ENCODE measurements at places on chromosomes 2 and 18.
A peak's percentile ranks its signal among the peaks of the same experiment; 100 is the strongest.

DNA sequence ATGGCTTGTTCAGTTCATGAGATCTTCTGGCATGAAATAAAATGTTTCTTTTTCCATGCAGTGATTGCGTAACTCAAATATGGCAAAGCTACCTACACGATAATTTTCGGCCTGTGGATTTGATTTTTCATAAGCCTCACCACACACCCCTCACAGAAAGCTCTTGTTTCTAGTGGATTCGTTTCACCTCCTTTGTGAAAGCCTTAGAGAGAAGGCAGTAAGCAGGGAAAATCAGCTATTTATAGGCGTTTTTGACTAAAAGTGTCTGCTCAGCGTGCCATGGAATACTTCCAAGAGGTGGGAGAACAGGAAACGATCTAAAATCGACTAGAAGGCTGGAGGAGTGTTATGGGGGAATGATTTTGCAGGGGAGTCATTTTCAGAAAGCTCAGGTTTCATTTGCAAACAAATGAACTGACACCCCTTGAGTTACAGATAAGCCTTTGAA is 417.9 kb downstream of the TGIF1 start:
- DNase-seq, result no peak

DNA sequence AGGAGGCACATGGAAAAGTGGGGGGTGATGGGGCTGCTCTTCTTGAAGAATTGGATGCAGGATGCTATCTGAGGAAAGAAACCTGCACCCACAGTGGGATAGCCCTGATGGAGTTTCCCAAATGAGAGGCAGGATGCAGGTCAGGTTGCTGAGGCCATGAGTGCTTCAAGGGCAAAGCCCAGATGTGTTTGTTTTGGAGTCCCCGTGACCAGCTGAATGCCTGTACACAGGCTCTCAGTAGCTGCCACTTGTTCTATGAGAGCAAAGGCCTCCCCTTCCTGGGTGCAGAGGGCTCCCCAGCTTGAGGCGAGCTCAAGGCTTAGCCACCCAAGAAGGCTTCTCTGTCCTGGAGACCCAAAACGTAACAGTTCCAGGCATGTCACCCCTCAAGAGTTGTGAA is 192.7 kb downstream of the SEPTIN10 start:
- no peak for DNase-seq

DNA sequence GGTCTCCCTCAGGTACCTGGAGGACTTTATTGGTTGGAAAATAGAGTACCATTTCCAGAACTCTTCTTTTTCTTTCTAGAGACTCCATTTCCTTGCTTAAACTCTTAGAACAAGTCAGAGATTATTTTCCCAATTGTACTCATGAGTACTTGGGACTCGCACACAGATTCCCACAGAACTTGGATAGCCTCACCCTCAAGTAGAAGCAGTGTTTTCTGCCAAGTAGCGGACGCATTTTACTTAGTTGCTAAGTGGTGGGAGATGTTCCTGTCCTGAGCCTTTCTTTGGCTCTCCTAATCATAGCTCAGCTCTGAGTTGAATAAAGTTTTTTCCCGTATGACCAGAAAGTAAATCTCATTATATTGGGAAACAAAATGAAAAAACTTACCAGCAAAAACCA is 17.2 kb downstream of the SLC30A3 start:
- no peak for DNase-seq

DNA sequence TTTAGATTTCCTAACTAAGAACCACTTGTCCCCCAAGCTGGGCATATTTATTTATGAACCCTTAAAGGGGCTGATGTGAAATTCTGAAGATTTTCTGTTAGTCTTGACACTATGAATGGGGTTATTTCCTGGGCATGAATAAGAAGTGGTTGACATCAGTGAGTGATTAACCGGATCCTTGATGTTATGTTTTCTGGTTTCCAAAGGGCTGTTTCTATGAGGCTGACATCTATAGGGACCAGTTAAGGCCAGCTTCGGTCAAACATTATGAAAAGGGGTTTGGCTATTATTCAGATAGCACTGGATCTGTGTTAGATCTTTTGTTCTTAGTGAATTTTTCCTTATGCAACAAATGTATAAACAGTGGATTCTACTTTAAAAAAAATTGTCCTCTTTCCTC is 443.7 kb upstream of the SPRED2 start:
- no peak for DNase-seq

DNA sequence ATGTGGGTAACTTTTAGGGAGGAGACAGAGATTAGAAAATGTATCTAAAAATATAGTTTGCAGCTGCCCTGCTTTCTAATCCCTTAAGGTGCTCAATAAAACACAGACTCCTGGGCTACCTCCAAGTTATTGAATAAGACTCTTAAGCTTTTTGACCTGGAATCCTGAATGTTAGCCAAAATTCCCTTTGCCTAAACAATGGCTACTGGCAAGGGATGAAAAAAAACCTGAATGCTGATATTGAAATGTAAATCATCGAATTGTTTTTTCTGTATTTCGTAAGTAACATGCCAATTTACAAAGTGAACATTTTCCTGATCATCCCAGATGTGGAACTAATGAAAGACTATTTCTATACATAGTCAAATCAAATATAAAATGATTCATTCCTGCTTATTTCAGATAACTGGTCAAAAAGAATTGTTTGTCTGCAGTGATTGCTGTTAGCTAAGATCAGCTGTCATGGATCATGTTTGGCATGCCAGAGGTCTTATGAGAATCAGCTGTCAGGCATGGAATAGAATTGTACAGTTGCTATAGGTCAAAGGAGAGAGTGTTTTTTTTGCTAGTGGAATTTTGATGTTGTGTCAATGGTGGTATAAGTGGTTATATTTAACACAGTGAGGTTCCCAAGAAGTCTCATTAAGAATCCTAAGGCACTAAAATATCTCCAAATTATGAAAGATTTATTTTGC is 363.6 kb upstream of the CWC22 start:
- no peak for DNase-seq

GRCh38 chr2:12606472-12607000 is 110.2 kb upstream of the TRIB2 start:
- DNase-seq, result no peak

DNA sequence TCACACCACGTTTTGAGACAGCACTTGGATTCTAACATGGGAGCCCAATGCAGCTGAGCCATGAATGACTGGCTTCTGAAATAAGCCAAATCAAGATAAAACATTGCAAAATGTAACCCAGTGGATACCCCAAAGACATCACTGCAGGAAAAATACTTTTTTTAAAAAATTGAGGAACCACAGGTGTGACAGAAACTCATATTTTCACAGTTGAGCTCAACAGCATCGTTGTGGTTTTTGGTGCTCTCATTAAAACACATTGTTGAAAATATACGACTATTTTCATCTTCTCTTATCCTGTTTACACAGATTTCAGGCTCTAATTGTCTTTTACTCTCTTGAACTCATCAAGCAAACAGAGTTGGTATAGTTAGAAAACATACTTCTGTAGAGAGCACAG is 429.3 kb upstream of the VRK2 start:
- DNase-seq, result no peak

DNA sequence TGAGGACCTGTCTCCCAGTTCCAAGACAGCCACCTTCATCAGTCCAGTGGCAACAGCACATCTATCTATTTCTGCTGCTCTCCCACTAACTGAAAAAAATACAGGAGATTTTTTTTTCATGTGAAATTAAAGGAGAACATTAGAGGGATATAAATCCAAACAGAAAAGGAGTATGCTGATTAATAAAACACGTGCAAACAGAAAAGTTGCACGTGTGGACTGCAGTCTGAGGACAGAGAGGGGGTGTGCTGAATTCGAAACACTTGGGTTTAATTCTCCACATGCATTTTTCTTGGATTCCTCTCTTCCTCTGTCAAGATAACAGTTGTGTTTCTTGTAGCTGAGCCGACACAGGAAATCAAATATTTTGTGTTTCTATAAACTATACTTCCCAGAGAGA is 113.4 kb downstream of the CYRIA start:
- DNase-seq, result no peak

GRCh38 chr2:188570370-188570769 is 278.7 kb downstream of the GULP1 start:
- no peak for DNase-seq

DNA sequence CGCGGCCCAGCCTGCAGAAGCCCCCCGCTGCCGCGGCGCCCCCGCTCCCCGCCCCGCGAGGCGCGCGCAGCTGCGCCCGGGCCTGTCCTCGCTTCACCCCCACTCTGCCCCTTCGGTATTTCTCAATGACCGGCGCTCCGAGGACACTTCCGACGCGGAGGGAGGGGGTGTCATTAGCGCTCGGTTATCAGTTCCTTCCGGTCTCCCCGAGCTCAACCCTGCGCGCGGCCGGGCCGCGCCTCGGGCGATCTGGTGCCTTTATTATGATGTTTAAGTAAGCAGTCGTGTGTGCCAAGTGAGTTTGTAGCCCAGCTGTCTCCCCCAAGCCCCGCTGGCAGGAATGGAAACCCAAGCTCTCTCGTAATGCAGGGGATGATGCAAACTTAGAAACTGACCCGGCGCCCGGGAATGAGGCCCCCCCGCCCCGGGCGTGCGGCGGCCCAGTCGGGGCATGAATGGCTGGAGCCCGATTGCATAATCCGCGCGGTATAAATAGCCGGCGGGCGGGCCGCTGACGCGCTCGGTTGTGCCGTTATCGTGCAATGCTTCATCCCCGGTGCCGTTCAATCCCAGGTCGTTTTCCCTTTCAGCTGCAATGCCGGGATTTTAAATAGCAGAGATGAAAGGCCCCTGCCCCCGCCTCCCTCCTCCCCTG is 3.9 kb upstream of the SPRED2 start:
- DNase-seq, result peak; percentile 13

DNA sequence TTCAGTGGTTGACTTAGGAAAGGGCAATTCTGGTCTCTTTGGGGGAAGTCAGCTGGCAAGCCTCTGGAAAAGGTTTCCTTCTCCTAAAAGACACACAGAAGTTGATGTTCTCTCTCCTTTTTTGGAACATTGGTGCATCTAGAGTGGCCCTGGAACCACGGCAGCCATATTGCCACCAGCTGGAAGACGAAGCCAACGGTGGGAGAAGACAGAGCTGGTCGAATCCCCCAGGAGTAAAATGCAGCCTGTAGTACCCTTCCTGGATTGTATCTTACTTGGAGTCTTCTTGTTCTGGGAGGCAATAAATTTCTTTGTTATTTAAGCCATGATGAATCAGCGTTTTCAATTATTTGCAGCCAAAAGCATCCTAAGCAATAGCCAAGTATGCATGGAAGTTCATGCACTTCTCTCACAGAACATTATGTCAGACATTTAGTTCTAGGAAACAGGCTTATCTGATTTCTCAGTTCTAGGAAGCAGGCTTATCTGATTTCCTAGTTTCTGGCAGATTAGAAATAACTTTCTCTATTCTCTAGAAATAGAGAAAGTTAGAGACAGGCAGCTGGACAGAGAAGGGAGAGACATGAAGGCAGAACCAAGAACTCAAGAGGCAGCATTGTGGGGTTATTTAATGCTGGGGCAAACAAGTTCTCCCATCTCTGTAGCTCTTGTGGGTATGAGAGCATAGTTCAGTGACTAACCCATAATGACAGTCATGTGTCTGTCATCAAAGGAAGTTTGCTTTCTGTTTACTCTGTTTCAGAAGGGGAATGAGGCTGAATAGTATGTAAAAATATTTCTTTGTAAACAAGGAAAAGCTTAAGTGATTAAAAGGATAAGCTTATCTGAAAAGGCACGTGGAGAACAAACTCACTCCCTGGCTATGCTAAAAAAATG is 40.5 kb upstream of the NABP1 start:
- DNase-seq, result no peak

DNA sequence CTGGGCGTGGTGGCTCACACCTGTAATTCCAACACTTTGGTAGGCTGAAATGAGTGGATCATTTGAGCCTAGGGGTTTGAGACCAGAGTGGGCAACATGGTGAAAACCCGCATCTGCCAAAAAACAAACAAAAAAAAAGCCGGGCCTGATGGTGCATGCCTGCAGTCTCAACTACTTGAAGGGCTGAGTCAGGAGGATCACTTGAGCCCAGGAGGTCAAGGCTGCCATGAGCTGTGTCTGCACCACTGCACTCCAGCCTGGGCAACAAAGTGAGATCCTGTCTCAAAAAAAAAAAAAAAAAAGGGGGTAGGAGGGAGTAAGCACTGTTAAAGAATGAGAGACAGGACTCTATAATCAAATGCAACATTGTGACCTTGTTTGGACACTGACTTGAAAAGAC is 54.6 kb downstream of the HDLBP start:
- DNase-seq, result no peak

GRCh38 chr2:5479265-5479928 is 212.8 kb upstream of the SOX11 start:
- DNase-seq, result no peak

DNA sequence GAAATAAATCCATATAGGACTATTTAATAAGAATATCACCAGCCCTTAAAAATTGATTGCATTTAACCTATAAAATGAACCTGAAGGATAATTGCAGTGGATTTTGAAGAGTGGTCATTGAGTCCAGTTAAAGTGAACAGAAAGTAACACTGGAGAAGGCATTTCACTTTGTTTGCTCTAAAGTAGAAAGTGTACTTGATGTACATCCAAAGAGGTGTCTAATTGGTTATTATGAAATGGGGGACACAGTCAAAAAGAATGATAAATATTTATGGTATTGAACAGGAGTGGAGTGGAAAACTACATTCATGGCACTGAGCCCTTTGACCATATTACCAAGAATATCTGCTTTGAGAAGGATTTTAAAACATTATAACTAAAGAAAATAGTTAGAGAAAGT is 28.2 kb upstream of the MAP2 start:
- DNase-seq, result no peak

- no peak for DNase-seq
These were observed 43.6 kb downstream of the L3MBTL4 start for GRCh38 chr18:6370886-6371635.

DNA sequence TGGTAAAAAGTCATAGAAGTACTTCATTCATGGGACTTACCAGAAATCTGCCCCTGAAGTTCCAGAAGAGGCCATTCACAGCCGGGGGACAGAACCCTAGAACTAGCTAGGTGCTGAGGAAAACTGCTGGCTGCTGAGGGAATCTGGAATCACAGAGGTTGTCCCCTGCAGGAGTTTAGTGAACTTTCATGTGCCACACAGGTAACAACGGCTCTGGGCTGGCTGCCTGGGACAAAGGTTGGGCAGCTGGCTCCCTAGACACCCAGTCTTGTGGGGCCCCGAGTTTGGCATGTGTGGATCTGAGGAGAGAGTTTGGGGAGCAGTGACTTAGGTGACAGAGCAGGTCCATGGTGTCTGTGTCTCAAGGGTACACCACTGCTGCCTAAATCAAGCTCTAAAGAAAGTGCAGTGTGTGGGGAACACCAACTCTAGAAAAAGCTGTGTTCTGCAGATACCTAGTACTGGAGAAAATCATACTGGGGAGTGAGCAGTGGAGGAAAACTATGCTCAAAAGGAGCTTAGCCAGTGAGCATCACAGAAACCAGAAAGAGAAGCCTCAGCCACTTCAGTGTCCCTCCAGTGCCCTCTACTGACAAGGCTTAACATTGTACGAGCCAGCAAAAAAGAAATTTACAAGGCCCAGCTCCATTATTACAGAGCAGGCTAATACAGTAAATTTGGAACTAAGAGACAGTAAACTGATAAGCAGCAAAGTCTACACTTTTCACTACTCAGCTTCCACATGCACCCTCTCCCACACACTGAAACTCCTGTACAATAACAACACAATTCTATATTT is 15.2 kb downstream of the GALNT3 start:
- DNase-seq, result no peak

- no peak for DNase-seq
These were observed 45.6 kb downstream of the CEP192 start for GRCh38 chr18:13036622-13037320.

All from activated CD4-positive, alpha-beta T cell treated with anti-CD3 and anti-CD28 coated beads, Interleukin-2, amount 50 U/mL, for 24 hours (primary cell).